ENCODE measurements at places on chromosomes 5 and 9.
A peak's percentile ranks its signal among the peaks of the same experiment; 100 is the strongest.

DNA sequence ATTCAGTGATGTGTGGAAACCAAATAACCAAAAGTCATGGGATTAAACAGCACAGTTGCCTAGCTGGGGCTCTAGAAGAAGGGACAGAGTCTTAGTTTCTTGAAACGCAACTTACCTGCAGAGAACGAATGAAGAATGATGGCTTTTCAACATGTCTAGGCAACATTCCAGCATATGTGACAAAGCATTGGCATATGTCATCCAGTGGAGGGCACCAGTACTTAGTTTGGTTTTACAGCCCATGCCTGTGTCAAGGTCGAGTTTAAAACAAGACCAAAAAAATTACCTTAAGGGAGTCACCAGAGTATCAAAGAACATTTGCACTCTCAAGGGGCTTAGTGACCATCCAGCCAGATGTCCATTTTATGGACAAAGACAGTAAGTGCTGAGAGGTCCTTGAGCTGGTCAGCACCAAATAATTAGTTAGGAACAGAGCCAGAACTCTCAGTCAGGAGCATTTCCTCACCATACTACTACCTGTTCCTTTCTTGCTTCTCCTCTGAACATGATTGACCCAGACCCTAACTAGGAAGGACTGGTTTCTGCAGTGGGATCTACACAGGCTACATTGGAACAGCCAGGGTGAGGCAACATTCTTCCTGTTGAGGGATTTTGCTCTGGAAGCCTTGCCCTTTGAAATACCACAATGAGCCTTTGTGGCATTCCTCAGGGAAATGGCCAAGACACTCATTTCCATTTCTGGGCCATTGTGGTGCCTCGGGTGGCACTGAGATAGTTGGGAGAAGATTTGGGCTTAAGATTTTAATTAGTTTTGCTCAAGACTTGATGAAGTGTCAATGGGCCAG, 75.4 kb upstream of the ANKH start:
- DNase-seq, result no peak

DNA sequence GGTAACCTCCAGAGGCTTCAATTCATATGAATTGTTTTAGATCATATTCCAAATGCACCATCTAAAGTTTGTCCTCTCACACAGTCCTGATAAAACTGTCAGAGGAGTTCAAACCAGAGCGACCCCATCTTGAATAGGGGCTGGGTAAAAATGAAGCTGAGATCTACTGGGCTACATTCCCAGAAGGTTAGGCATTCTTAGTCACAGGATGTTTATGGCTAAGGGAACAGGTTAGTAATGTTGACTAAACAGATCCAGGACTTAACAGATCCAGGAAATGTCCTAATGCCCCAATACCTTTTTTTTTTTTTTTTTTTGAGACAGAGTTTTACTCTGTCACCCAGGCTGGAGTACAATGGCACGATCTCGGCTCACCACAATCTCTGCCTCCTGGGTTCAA, 192.6 kb upstream of the PRDM9 start:
- DNase-seq, result no peak

DNA sequence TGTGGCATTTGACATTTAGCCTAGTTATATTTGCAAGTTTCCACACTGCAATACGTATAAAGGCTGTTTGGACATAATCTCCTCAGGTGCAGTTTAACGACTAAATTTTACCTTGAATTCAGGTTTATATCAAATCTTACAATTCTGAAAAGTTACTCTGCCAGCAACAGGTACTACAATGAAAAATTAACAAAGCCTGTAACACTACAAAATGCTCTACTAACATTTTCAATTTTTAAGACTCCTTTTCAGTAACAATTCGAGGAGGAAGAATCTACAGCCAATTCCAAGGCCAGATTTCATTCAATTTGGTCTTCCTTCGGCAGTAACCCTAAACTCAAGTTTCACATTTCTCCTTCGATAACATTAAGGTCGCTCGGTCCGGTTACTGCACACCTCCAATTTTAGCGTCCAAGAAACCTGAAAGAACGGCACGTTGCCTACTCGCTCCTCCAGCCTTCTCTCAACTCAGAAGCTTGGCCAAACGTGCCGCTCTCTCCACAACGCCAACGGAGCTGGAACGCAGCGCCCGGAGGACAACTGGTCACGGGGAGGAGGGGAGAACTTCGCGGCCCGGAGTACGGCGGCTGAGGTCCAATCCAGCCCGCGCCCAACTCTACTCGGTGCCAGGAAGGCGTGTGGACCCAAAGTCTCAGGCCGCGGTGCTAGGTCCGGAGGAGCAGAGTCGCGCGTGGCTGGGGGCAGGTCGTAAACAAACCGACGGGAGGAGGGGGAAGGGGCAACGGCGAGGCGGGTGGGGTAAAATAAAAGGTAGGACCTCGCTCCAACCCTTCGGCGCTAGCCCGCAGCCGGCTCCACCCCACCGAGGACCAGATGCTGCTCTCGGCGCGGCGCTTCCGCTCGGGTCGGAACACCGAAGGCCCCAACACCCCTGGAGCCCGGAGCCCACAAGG, 681 bp downstream of the FNIP1 start:
- peak; percentile 27 for DNase-seq

GRCh38 chr5:137316346-137316736, 182.8 kb downstream of the SPOCK1 start:
- no peak for DNase-seq

- no peak for DNase-seq
Observed at GRCh38 chr5:17096952-17097695, 120.3 kb upstream of the BASP1 start.

GRCh38 chr5:156221816-156222215, 105.1 kb upstream of the SGCD start:
- DNase-seq, result no peak

- no peak for DNase-seq
Observed at GRCh38 chr5:135602882-135603721, 24.3 kb upstream of the CXCL14 start.

DNA sequence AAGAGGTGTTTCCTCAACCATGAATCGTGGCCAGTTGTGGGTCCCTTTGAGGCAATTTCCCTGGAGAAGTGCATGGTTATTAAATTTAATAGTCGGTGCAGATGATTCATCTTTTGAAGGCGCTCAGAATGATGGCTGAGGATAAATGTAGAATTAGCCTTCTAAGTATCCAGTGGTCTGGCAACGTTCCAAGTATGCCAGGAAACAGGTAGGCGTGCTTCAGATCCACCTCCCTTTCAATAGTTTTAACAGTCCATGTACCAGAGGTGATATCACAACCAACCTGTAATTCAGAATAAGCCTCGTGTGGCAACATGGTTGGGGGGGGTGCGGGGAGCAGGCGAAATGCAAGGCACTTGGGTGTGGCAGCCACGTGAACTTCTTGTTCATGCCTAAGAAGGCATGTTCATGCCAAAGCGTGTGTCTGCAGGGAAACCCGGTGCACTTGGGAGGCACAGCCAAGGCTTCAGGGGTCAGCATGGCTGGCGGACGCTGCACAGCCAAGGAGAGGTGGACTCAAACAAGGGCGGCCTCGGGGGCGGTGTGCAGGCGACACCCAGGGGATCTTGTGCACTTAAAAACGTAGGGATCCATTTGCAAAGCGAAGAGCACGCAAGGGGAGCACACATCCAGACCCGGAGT, 5.2 kb upstream of the NKD2 start:
- no peak for DNase-seq

GRCh38 chr9:86485359-86485758, 131.1 kb upstream of the TUT7 start:
- no peak for DNase-seq

- DNase-seq, result no peak
Observed at GRCh38 chr9:33135031-33135461, 32.1 kb downstream of the B4GALT1 start.

- no peak for DNase-seq
Observed at GRCh38 chr5:144958002-144958401, 787.3 kb downstream of the KCTD16 start.

DNA sequence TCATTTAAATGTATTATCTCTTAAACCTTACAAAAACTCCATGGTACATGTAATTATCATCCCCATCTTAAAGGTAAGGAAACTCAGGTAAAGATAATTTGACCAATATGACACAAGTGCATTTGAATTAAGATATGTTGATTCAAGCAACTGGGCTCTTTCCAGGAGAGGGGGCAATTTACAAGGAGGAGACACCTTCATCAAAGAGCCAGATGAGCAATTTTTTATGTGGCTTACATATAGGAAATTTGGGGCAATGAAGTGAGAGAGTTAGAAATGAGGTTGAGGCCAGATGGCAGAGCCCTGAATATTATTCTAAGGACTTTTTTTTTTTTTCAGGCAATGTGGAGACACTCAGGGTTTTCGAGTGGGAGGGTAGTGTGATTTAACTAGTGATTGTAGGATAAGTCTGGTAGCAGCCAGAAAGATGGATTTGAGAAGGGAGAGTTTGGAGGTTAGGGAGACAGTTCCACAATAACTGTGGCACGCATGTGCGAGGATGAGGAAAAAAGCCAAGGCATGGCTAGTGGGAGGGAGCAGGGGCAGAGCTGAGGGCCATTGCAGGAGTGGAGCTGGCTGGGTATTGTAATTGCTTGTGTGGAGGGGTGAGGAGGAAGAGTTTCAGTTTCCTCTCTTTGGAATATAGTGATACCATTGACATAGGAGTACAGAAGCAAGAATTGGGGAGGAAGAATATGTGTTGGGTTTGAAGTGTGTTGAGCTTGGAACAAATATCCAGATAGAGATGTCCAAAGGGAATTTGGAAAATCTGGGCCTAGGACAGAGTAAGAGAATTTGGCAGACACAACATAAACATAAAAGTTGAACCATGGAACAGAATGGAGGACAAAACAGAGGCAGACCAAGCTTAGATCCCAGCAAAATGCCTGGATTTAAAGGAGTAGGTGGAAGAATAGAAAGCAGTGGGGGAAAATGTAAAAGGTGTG, 72.0 kb downstream of the ACTBL2 start:
- DNase-seq, result no peak

DNA sequence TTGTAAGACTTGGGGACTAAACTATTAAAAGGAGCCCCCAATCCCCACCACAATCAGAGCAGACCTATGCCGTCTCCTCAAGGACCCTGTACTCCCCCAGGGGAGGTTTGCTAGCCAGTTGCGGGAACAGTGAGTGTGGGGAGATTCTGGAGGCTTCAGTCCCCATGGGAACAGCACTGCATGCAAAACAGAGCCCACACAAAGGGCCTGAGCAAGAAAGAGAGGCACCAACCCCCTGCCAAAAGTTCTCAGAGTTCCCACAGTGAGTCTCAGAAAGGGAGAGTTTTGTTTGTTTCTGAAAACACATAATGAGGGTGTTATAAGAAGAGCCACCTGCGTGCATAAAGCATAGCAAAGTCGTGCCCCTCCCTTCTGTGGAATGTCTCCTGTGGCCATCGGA, 56.6 kb downstream of the CFAP90 start:
- DNase-seq, result no peak

DNA sequence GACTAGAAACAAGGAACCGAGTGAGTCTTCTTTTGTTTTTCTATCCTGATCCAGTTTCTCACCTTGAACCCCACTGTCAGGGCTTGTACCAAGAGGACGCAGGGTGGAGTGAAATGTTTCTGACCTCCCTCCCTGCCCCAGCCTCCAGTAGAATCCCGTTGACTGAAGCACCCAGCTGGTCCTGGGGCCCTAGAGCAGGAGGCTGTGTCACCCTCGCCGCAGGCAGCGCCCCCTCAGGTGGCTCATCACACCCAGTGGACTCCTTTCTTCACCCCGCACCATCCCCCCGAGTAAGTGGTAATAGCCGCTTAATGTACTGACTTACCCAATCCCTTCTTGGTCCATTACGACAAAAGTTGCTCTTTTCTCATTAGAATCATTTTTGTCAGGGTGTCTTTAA, 53.8 kb downstream of the MVB12B start:
- DNase-seq, result no peak

- DNase-seq, result no peak
Observed at GRCh38 chr9:99561509-99561917, 260.2 kb upstream of the NR4A3 start.

DNA sequence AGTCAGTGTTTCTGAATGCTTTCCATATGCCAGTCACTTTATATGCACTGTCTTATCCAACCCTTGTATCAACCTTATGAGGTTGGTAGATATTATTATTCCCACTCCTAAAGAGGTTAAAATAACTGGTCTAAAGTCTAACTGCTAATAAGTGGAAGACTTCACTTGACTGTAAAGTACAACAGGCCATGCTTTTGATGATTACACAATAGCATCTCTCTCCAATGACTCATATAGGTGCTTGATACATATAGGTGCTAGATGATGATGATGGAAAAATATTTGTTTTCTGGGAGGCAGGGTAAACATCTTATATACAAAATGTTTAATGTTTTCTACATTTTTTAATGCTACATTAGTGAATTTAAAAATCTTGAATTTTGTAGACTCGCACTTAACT, 75.9 kb upstream of the NR3C1 start:
- no peak for DNase-seq

DNA sequence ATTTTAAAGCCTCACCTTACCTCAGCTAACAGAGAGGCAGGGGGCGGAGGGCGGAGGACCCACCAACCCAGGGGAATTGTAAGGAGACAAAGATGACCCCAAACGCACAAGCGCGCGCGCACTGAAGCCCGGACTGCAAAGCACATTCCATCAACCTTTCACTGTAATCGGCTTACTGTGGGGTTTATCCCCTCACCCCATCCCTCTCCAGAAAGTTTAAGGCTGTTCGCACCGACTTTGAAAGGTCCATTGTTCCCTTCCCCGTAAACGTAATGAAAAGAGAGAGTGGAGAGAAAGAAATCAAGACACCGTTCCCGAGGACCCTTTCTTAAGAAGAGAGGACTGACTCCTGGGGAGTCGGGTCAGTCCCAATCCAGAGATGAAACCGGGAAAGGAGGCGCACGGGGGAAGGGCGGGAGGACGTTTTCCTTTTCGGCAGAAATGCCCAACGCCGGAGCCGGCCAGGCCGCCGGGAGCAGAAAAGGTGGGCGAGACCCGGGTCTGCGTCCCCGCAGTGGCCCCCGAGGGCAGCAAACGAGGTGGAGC, 464 bp downstream of the CEMIP2 start:
- DNase-seq, result no peak

DNA sequence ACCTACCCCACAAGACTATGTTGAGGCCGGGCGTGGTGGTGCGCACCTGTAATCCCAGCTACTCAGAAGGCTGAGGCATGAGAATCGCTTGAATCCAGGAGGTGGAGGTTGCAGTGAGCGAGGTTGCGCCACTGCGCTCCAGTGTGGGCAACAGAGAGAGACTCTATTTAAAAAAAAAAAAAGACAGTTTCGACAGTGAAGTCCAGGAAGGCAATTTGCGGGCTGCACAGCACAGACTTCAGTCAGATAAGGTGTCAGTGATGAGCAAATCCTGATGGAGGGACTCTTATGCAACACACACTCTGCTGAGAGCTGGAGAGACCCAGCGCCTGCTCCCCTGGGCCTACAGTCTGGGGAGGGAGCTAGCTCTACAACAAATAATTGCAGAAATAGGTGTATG, 14.2 kb downstream of the CCNJL start:
- DNase-seq, result no peak

DNA sequence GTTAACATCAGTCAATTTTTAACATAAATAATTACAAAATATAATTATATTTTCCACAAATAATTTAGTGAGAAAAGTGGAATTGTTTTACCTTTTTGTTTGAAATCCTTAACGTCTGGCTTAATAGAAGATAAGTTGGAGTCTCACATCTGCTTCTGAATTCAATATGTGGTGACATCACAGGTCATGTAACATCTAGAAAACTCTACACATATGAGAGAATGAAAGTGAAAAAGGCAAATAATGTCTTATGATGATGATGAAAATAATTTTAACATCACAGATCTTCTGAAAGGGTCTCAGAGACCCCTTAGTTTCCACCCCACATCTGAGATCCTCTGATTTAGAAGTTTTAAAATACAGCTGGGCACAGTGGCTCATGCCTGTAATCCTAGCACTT, 81.5 kb downstream of the PRKACG start:
- DNase-seq, result no peak

Measured in activated naive CD4-positive, alpha-beta T cell (primary cell).